Skeletal muscle cell (primary cell): ENCODE measurements at places on chromosomes 4 and X.

GRCh38 chr4:172851534-172851933, 317.1 kb upstream of the GALNT7 start:
- DNase-seq: no peak

GRCh38 chr4:55949482-55949802, 697 bp downstream of the CEP135 start:
- DNase-seq: no peak

- peak; percentile 61 for DNase-seq
These were observed 108.0 kb downstream of the TMEM131L start for GRCh38 chr4:153573881-153574802.

GRCh38 chr4:48254381-48255071, 15.1 kb downstream of the TEC start:
- peak; percentile 75 for DNase-seq
